ENCODE measurements at places on chromosomes 12 and 14.

DNA sequence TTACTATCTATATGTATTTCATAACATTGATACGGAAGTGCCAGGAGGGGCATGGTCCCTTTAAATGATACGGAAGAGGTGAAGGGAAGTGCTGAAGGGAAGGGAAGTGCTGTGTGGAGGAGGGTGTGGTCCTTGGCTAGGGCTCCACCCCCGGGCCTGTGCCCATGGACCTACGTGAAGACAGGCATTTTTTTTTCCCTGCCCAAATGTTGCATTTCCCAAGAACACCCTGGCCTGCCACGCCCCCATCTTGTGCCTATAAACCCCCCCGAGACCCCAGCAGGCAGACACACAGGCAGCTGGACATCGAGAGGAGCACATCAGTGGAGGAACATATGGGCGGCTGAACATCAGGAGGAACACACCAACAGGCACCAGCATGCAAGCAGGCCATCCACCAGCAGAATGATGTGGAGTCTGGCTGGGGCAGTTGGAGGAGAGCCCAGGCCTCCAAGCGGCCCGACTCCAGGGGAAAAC lies 134.1 kb downstream of the SLC41A2 start:
- no peak for DNase-seq

GRCh38 chr14:84425968-84426367 lies 1104.0 kb upstream of the FLRT2 start:
- no peak for DNase-seq

- no peak for DNase-seq
Observed at GRCh38 chr12:41552588-41552987, 364.5 kb downstream of the PDZRN4 start.

- peak; percentile 52 for DNase-seq
Observed at GRCh38 chr12:460261-461230, 807 bp downstream of the B4GALNT3 start.

GRCh38 chr12:26527682-26528081 lies 305.3 kb downstream of the ITPR2 start:
- DNase-seq, result no peak

- no peak for DNase-seq
Observed at GRCh38 chr12:116411977-116412376, 134.5 kb upstream of the MED13L start.

DNA sequence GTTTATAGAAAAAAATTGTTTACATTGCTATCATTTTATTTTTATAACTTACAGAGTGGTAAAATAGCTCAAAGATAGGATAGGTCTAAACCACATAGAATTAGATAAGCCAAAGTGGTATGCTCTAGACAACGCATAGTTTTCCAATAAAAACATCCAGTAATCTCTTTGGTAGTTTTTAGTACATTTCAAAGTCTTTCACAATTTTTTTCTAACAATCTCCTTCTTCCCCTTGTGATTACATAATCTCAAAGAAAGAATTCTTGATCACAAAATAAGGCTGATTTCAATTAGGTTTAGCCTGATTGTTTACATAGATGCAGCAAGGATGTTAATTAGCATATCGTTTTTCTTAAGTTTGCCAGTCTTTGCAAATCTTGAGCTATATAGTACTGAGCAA lies 460.0 kb downstream of the FUT8 start:
- DNase-seq, result no peak

GRCh38 chr14:65077318-65077717 lies 25.0 kb downstream of the MAX start:
- no peak for DNase-seq

DNA sequence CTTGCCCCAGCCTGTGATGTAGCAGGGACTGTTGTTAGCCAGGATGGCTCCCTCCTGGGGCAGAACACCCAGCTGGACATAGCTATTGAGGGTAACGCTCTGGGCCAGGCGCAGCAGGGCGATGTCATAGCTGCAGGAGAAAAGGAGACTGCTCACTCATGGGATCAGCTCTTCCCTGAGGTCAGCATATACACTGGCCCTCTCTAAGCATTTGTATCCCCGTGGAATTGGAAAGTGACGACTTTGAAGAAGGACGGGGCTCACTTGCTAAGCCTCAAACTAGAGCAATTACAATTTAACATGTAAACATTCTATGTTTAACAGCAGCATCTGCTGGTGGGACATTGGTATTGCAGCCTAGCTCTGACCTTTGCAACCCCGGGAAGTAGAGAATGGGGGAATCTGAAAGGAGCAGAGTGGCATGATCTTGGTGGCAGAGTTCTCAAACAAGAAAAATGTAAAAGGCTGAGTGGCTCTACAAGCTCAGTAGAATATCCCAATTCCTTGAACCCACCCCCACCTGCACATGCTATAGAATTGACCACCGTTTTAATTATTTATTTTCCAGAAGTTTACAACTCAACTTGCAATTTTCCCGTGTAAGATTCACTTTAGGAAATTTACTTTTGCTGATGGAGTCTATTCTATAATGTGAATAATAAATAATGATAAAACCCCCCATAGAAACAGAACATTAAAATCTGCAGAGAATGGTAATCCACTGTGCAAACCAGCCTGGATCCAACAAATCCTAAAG lies 5.0 kb downstream of the CELA1 start:
- peak; percentile 72 for DNase-seq

DNA sequence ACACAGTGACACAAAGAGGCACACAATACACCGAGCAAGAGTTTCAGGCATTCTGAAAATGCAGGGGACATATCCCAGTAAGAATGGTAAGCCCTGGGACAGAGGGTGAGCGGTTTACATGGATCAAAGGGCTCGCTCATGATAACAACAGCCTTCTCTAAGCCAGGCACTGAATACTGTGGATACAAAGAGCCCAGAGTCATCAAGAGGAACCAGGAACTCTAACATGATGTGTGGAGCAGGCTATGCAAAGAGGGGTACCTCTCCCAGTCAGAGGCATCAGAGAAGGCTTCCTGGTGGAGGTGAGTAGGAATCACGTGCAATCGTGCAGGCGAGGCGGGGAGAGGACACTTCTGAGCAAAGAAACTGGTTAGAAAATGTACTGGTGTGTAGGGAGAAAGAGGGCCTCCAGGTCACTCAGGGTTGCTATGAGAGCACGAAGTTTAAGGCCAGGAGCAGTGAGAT lies 76.9 kb upstream of the EEA1 start:
- DNase-seq, result no peak

DNA sequence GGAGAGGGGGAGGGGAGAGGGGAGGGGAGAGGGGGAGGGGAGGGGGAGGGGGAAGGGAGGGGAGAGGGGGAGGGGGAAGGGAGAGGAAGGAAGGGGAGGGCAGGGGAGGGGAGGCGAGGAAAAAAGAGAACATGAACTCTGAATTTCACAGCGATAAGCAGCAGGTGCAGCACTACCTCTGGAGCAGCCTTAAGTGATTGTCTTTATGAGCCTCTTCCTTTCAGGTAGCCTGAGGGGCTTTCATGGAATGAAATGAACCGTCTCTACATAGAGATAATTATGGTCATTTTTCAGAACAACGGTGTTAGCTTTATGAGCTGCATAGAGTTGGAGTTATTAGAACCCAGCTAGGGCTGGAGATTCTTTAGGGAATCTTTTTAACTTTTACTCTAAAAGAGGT lies 18.1 kb upstream of the PTCSC3 start:
- DNase-seq, result no peak

Measured in stimulated activated CD4-positive, alpha-beta T cell treated with anti-CD3 and anti-CD28 coated beads, Interleukin-2, amount 100 ng/mL, for 24 hours (primary cell).